NCI-H2029 (cell line): ENCODE measurements at places on chromosomes 7 and 10.

- DNase-seq = no peak
These were observed 4.6 kb downstream of the ASB4 start for GRCh38 chr7:95490231-95490762.

- DNase-seq = no peak
These were observed 323.7 kb upstream of the KLF6 start for GRCh38 chr10:4108693-4109092.

DNA sequence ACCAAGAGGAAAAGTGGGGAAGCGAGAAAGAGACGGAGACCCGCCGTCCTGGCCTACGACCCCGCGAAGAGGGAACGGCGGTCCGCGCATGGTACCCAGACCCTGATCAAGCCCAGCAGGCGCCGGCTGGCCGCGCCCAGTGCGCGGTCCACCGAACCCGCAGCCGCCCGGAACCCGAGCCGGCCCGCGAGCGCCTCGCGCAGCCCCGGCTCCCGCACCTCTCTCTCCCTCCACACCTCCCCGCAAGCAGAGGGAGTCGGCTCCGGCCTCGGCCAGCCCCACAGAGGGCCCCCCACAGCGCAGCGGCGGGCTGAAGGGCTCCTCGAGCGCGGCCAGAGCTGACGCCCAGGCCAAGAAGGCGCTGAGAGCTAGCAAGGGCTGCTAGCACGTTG is 164.7 kb downstream of the AGMO start:
- no peak for DNase-seq

- peak; percentile 2 for DNase-seq
These were observed 432.3 kb downstream of the DNAJB6 start for GRCh38 chr7:157769086-157769485.

DNA sequence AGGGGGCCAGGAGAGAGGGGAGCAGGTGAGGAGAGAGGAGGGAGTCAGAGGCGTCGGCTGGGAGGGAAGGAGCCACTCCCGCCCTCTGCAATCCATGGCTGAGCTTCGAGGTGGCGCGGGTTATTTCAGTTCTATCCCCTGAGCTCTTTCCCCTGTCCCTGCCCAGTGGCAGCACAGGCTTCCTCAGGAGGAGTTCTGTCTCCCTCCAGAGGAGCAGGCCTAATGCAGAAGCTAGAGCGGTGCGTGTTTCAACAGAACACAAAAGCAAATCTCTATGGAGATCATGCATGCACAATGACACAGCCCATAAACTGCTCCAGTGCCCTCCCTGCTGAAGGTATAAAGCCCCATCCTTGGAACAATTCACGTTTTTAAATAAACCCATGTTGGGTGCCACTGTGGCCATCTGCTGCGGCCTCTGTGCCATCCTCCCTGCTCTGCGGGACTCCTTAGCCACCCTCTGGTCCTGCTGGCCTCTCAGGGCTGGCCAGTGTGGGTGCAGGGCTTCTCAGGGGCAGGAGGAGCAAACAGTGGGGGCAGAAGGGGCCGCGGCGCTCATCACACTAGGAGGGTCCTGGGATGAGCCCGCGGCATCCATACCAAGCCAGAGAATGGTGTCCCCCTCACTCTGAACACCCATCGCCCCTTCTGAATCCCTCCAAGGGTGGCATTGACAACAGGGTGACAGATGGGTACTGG is 192.6 kb upstream of the LYZL2 start:
- DNase-seq = no peak

DNA sequence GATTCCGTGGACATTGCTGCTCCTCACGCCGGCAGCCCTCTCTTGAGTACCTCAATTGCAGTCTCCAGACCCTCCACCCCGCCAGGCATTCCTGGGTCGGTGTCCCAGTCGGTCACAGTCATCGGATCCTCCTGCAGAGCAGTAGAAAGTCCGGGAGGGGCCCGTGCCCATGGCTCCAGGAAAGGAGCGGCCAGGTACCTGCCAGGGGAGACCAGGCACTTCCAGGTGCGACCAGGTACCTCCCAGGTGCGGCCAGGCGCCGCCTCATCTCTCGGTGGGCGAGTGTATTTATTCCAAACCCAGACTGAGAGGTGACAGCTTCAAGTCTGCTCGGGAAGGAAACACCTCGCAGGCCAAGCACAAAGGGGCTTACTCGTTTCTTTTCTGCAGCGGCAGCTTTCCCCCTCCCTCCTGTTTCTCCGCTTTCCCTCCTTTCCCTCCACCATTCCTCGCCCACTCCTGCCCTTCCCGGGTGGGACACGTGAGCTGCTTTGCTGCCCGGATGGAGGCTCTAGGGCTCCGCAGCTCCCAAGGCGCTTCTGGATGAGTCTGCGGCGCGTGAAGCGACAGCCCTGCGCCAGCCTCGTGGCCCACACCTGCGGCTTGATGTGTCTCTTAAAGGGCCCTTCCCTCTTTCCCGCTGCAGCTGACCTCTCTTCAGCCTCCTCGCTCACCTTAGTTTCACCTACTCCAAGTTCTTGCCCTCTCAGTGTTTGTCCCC is 39.4 kb upstream of the AGK start:
- peak; percentile 53 for DNase-seq

GRCh38 chr10:104577861-104578521 is 63.1 kb upstream of the SORCS3 start:
- no peak for DNase-seq

GRCh38 chr7:77903597-77903996 is 105.0 kb downstream of the PHTF2 start:
- DNase-seq = no peak

DNA sequence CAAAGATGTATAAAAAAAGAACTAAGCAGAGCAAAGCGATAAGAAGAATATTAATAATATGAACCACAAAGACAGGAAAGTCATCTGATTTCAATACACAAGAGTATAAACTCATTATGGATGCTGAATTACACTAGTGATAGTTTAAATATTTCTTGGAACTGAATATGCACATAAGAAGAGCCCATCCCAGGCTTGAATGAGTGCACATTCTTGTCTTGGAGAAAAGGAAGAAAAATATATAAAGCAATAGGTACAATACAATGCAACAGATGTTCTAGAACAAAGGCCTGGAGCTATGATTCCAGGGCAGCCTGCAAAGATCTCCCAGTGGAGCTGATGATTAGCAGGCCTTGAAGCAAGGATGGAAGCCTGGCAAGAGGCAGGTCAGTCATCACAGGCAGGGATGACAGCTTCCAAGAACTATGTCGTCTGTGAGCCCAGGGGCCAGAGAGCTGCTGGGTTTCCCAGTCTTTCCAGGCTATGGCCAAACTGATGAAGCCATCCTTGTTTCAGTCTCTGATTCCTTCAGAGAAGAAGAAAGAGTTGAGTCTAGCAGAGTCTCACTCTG is 277.6 kb downstream of the KCNMA1 start:
- DNase-seq = no peak

DNA sequence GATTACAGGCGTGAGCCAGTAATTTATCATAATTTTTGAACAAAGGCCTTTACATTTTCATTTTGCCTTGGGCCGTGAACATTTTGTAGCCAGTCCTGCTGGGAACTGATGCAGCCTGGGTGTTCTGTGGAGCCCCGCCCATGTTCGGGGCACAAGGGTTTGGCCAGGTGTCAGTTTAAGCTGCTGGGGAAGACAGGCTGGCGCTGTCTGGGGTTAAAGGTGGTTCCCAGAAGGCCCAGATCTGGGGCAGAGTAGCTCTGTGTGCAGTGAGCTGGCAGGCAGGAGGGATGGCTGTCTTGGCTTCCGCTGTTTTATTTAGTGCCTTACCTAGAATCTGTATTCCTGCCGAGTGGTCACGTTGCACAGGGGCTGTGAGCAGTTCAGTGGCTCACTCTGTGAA is 50.2 kb downstream of the DOCK1 start:
- DNase-seq = no peak

- no peak for DNase-seq
These were observed 192.7 kb downstream of the FGFR2 start for GRCh38 chr10:121405549-121405948.

GRCh38 chr7:1531263-1531978 is 919 bp downstream of the MAFK start:
- peak; percentile 51 for DNase-seq

DNA sequence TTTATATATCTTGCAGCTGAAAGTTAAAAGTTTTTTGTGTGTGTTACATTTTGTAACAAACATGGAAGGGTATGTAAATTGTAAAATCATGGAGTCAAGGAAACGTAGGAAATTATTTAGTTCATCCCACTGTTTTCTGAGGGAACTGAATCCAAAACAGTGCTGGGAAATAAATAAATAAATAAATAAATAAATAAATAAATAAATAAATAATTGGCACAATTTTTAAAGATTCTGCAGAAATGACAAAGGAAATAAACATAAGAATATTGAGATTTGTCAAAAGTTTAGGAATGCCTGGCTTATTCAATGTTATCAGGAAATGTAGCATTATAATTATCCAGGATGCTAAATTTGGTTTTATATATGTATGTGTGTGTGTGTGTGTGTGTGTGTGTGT is 91.4 kb upstream of the AGBL3 start:
- no peak for DNase-seq

DNA sequence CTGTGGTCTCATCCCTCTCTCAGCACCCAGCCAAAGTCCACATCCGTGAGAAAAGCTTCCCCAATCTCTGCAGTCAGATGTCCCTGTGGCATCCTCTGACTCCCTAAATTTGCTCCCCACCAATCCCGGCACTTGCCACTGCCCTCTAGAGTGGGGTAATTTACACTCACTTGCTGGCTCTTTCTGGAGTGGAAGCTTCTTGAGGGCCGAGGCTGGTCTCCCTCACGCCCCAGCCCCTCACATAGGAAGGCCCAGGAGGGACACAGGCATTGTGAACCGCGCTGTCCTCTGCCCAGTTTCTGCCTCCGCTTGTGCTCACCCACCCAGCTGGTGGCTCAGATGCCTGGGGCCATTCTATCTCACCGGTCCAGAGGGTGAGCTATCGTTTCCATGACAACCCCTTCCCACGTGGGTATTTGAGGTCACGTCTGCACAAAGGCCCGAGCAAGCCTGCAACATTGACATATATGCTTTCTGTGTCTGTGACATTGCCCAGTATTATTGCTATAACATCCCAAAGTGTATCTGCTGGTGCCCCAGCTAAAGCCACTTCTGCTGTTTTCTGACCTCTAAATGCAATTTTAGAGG is 97.3 kb upstream of the CTBP2 start:
- no peak for DNase-seq

- DNase-seq = no peak
These were observed 179.5 kb downstream of the CREB5 start for GRCh38 chr7:28591725-28592349.
